ENCODE measurements at places on chromosomes 5 and 9. TPM values are rescaled to one million over a fixed set of nuclear protein-coding genes. Genes with fewer than 3 reads are reported as not detected.

DNA sequence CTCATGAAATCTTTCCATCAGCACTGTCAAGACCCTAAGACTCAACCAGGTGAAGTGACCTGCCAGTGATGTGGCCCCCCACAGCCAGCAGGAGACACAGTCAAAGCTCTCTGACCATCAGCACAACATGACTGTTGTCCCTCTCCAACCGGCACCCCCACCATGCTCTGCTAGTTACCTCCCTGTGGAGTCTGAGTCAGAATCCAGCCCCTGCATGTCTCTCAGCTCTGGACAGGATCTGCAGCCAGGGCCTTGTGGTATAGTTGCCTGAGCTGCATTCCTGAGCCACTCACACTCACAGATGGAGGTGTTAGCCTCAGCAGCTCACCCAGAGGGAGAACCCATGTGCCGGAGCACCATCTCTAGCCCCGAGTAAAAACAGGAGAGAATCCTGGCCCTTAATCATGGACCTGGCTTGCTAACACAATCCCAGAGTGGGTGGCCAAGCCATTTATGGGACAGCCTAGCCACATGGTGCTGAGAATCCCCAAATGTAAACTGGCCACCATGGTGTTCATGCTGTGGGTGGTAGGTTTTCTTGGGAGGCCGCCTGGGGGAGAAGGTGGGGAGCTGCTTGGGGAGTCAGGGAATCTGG lies 237.8 kb downstream of the PAPPA start:
- no peaks in the 10 kb centered on the region for H3K36me3 ChIP-seq
- peak; percentile 8 for DNase-seq
- no peak overlapping the region for H3K4me3 ChIP-seq
- H3K4me1 ChIP-seq, result no peaks in the 10 kb centered on the region
- no peaks in the 10 kb centered on the region for H3K27me3 ChIP-seq
- H3K27ac ChIP-seq, result no peak overlapping the region

GRCh38 chr5:111234125-111234524 lies 9.9 kb downstream of the CAMK4 start:
- no peaks in the 10 kb centered on the region for H3K36me3 ChIP-seq
- H3K4me3 ChIP-seq, result no peak overlapping the region
- no peak for DNase-seq
- H3K27ac ChIP-seq, result no peak overlapping the region
- peaks cover 70% of the 10 kb centered on the region for H3K27me3 ChIP-seq

DNA sequence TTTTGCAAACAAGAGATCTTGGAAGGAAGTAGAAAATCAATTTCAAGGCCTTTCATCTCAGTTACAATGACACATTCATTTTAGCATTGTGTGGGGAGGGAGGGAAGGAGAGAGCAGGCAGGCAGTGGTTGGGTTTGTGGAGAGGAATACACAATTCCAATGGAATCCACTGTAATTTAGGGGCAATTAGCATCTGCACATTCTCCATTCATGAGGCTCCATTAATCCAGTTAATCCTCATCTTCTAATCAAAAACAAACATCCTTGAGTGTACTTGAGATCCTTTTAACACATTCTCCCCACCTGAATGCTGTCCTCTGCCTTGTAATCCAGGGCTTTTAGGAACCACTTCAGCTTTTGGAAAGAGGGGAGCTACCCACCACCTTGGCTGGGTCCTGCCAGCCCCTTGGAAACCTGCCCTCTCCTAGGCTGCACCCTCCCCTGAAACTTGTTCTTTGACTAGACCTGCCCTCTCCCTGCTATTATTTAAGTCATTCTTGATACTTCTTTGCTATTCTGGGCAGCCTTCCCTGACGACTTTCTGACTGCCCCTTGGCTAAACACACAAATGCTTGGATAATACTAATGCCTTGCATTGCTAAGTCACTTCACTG lies 271.2 kb downstream of the SLIT3 start:
- no peak overlapping the region for H3K4me3 ChIP-seq
- no peaks in the 10 kb centered on the region for H3K36me3 ChIP-seq
- H3K27me3 ChIP-seq, result no peaks in the 10 kb centered on the region

GRCh38 chr5:23451156-23451555 lies 56.3 kb upstream of the PRDM9 start:
- H3K4me1 ChIP-seq, result peaks cover 7% of the 10 kb centered on the region
- DNase-seq, result peak; percentile 57
- H3K27me3 ChIP-seq, result no peaks in the 10 kb centered on the region

The SHC3 gene
- total RNA-seq, result 0.66 TPM

The C9orf153 gene
- 1.9 TPM for total RNA-seq

DNA sequence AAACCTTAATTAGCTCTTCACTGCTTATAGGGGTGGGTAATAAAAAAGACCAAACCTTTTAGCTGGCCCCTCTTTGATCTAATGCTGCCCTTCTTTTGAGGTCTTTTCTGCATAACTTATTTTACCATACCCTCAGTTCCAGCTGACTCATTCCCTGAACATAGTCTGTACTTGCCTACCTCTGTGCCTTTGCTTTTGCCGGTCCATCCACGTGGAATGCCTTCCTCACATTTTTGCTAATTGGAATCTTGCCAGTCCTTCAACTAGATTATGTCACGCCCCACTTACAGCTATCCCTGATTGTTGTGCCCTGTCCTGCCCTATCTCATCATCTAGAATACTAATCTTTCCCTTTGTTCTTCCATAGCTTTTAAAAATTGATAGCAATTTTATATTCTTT lies 44.2 kb downstream of the FAF2 start:
- H3K27me3 ChIP-seq, result no peaks in the 10 kb centered on the region
- no peak overlapping the region for H3K4me3 ChIP-seq
- peak; percentile 24 for DNase-seq
- peaks cover 55% of the 10 kb centered on the region for H3K4me1 ChIP-seq
- H3K27ac ChIP-seq, result no peak overlapping the region
- peaks cover 57% of the 10 kb centered on the region for H3K36me3 ChIP-seq

DNA sequence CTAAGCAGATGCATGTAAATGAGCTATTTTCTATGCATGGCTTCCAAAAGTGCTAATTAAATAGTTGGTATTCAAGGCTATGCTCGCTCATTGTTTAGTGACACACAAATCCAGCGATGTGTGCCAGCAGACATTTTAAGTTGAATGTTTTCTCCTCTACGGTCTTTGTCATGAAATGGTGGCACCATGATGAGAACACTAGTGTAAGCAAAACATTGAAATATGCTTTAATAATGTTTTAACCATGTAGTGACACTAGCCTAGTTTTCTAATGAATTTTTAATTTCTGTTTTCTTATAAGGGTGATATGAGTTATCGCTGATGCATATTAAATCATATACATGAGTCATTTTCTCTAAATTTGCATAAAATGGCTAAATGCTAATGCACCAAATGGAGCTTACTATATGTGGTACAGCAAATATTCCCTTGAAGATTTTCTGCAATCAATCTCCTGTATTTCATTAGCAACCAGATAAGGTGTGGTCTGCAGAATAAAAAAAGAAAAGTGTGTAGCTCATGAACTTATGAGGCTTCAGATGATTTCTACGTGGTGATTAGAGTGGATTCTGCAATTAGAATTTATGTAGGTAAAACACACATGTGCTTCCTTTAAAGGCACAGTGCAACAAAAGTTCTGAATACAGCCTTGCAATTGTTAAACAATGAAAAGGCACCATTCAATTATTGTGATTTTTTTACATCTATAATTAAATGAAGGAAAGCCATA lies 226.6 kb downstream of the MEF2C start:
- no peaks in the 10 kb centered on the region for H3K27me3 ChIP-seq
- no peak for DNase-seq
- peaks cover 2% of the 10 kb centered on the region for H3K4me1 ChIP-seq
- no peak overlapping the region for H3K27ac ChIP-seq
- no peak overlapping the region for H3K4me3 ChIP-seq

DNA sequence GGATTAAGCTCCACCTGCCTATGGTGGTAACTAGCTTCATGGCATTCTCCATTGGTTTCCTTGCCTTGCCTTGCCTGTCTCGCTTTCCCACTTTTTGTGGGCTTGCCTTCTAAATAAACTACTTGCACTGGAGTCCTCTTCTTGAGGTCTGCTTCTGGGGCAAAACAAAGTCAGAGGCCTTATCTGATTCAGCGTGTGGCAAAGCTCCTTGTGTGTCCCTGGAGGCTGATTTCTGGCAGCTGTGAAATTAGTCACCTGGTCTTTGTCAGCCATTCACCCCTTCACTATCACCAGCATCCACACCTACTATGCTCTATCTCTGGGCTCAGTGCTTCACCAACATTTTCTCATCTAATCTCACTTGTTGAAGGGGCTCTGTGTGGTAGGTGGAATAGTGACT lies 176.2 kb downstream of the SEC61B start:
- H3K4me1 ChIP-seq, result no peaks in the 10 kb centered on the region
- peaks cover 9% of the 10 kb centered on the region for H3K27me3 ChIP-seq
- no peak overlapping the region for H3K27ac ChIP-seq
- H3K4me3 ChIP-seq, result no peak overlapping the region
- no peak for DNase-seq

DNA sequence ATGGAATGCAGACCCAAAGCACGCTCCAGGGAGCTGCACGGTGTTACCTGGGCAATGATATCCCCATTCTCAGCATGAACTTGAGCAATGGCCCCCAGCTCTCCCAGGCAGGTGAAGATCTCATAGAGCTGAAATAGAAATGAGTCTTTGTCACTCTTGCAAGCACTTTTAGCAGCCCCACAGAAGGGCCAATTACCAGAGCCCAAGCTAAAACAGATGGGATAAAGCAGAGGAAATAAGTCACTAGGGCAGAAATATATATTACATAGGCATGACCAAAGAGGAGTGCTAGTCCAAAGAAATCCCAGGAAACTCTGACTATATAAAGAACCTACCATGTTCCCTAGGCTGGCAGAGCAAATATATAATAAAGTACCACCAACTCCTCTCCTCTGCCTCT lies 97.3 kb downstream of the DPYSL3 start:
- no peak for DNase-seq
- no peaks in the 10 kb centered on the region for H3K36me3 ChIP-seq
- H3K4me1 ChIP-seq, result no peaks in the 10 kb centered on the region
- no peak overlapping the region for H3K4me3 ChIP-seq

GRCh38 chr5:105899726-105900125 lies 1771.0 kb downstream of the EFNA5 start:
- no peak overlapping the region for H3K4me3 ChIP-seq
- no peak overlapping the region for H3K27ac ChIP-seq
- no peaks in the 10 kb centered on the region for H3K27me3 ChIP-seq
- no peak for DNase-seq
- H3K4me1 ChIP-seq, result no peaks in the 10 kb centered on the region

The PLPP7 gene
- total RNA-seq, result 0.98 TPM

The FOXD1 gene
- 10.3 TPM for total RNA-seq
